NCI-H524 (cell line): ENCODE measurements at places on chromosomes 11 and 22.
A peak's percentile ranks its signal among the peaks of the same experiment; 100 is the strongest.

GRCh38 chr11:78926633-78927338, 352.1 kb upstream of the NARS2 start:
- no peak for DNase-seq

GRCh38 chr22:27621486-27622070, 180.0 kb downstream of the MN1 start:
- DNase-seq = no peak

GRCh38 chr22:20951932-20952380, 15.1 kb upstream of the AIFM3 start:
- DNase-seq = no peak

DNA sequence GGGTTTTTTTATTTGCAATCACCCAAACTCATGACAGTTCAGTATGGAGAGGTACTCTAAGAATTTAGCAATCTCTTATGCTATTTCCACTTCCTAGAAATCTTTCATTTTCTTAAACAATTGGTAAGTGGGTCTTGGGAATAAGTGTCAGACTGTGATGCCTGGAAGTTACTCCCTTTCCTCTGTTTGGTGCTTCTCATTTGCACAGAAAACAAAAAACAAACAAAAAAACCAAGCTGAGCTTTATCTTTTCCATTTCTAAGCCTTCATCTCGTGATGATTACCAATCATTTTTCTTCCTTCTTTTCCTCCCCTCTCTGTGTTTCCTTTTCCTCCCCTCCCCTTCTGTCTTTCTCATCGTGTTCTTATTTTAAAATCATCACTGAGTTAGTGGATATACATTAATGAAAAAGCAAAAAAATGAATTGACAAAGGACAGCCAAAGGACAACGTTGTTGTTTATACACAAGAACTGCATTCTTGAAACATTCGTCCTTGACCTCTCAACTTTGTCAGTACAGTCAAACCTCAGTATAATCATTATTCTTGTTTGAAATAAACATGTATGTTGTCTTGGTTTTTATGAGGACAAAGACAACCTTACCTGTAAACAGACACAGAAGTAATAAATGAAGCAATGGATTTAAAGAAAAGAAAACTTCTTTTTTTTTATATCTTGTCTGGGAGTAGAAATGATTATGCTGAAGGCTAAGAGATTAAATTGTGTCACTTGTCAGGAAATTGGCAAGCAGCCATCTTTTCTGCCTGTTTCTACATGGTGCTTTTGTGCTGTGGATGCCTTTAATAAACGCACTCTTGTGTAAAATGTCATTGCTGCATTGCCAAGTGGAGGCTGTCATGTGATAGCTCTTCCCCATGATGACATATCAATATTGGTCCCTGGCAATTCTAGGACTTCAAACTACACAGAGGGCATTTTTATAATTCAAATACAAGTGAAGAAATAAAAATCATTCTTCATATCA, 803.2 kb upstream of the CCDC90B start:
- DNase-seq = peak; percentile 9

DNA sequence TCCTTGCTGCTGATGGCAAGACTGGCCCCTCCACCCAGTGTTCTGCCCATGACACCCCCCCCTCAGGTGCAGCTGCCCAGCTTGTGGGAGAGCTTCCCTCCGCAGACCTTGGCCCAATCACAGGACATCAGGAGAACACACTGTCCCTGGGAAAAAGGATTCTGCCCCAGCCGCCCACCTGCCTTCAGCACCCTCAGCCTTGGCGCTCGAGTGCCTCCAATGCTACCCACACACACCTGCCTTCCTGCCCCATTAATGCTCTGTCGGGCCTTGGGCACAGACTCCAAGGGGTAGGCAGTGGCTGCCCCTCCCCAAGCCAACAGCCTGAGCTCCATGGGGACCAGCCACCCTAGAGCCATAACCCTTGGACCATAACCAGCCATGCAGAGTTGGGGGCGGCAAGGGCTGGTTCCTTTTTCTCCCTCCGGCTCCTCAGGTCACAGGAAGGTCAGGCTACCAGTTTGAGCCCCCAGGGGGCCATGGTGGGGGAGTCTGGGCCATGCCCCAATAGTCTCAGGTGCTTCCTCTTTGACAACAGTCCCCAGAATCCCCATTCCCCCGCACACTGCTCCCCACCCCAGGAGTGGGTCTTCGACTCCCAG, 1.3 kb upstream of the ZNF70 start:
- DNase-seq = no peak

GRCh38 chr22:19991645-19992451, 24.8 kb downstream of the ARVCF start:
- DNase-seq = no peak

DNA sequence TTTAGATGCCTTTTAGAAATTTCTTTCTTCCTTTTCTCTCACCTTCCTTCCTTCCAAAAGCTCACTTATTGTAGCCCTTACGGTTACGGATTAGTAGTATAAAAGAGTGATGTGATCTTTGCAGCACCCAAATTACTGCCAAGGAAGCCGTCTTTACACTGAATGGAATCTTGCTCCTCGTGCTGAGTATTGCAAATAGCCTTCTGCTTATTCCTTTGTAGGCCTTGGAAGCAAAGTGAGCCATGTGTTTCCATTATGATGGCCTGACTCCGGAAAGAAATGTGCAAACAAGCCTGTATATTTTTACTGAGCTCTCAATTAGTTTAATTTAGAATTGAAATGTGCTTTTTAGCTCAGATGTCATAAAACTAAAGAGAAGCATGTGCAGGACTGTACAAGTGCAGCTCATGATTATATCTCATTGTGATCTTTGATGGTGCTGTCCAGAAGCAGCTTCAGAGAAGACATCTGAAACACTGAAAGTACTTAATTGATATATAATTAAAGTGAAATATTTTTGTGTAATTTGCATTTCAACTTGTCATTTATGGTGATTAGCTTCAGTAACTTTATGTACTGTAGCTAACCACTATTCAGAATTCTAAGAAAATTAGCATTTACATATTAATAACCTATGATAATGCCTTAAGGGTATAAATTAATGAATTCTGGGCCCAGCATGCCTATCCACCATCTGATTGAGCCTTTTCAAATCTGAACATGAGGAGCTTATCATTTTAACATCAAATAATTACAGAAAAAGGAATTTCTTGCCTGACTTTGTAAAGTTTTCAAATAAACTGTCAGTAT, 129.3 kb downstream of the GRIA4 start:
- DNase-seq = no peak

DNA sequence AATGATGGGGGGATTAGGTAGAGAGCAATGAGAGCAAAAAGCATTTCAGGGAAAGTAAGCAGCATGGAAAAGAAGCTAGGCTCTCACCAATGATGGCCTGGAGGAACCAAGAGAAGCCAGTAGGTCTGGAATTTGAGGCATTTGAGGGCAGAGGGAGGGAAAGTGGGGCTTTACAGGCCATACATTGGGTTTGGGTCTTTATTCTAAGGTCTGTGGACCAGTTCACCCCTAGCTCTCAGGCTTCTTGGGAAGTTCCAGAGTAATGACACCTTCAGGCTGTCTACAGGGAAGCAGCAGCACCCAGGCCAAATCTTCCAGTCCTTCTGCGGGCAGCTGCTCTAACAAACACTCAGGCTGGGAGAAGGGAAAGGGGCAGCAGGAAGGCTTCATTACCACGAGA, 29.4 kb downstream of the ARFGAP2 start:
- DNase-seq = no peak

DNA sequence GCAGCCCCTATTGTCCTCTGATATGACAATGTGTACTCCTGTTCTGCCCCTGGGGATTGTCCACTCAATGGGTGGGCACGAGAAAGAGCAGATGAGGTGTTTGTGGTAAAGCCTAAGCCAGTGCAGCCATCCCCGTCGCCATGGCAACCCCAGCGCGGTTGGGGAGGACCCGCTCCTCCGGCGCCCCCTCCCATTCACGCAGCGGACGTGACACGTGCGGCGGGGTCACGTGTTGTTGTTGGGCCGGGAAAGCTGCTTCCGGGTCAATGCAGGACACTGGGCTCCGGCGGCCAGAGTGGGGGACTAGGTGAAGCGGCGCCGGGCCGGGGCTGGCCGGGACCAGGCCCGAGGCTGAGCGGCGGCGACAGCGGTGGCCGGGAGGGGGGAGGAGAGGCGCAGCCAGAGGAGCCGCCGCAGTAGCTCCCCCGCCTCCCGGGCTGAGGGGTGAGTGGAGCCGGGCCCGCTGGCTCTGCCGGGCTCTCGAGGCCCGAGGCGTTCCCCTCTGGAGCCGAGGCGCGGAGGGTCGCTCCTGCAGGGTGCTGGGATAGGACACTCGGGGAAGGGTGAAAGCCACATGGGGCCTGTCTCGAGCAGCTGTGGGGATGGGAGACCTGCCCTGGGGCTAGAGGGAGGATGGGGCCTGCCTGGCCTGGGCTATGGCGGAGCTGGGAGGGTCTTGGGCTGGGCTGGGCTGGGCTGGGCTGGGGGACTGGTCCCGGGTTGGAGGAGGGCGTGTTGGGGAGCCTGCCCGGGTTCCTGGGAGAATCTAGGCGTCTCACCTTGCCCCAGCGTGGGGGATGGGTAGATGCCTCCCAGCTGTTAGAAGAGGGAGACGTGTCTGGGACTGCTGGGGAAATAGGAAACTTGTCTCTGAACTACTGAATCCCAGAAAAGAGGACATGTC, at the start of gene TBCEL:
TBCEL (plus strand) TSS at position 255 of the 904 bp plus-strand sequence. CDS start 21,589 bp downstream, outside the sequence.
- peak; percentile 92 for DNase-seq

DNA sequence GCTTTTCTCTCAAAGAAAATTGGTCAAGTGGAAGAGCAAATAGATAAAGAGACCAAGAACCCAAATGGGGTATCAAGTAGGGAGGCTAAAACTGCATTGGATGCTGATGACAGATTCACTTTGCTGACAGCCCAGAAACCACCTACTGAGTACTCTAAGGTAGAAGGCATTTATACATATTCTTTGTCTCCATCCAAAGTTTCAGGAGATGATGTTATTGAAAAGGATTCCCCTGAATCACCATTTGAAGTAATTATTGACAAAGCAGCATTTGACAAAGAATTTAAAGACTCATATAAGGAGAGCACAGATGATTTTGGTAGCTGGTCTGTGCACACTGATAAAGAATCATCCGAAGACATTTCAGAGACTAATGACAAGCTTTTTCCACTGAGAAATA, 37.7 kb downstream of the RTN3 start:
- DNase-seq = no peak

DNA sequence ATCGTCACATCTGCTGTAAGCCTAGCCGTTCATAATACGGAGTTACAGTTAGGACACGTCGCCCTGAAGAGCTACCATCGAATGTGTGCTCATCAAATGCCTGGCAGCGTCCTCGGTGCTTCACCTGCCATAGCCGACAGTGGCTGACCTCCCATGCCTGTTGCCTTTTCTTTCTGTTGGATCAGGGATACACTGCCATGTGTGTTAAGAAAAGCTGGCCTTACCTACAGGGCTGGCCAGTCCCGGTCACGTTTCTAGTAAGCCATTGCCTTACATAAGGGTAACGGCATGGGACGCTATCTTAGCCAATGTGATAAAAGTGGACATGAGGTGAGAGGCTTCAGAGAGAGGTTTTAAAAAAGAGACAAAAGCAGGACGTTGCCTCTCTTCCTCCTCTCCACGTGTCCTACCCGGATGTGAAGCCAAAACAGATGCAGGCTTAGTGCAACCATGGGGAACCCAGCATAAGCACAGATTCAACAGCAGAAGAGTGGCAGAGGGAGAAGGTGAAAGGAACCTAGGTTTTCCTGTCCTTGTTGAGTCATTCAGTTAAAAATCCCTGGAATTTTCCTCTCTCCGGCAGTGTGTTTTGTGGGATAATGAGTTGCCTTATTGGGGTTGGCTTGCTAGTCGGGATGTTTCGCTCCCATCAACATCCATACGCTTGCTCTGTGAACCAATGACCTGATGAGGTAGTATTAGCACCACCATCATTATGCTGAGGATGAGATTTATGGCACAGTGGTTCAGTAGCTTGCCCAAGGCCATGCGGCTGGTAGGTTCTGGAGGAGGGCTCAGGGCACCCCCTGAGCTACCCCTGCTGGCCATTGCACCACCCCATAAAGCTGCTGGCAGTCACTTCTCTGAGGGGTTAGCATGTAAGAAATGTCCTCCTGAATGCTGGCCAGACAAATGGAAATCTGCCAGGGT, 67.4 kb upstream of the B3GAT1 start:
- no peak for DNase-seq

DNA sequence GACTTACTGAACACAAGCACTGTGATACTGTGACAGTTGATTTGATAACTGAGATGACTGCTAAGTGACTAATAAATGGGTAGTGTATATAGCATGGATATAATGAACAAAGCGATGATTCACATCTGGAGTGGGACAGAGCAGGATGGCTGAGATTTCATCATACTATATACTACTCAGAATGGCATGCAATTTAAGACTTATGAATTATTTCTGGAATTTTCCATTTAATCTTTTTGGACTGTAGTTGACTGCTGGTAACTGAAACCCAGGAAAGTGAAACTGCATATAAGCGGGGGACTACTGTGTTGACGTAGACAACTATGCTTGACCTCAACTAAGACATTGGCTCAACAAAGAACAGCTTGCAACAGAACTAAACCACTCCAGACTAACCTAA, 20.0 kb upstream of the NUCB2 start:
- DNase-seq = no peak

- DNase-seq = peak; percentile 73
Observed at GRCh38 chr11:44936525-44936924, 14.2 kb downstream of the TP53I11 start.

- no peak for DNase-seq
Observed at GRCh38 chr22:31574055-31574670, 77.8 kb downstream of the SFI1 start.
